NCI-H82 (cell line): ENCODE measurements at places on chromosomes 5 and 9.

GRCh38 chr9:88740844-88741243, 205.9 kb downstream of the NXNL2 start:
- no peak for DNase-seq

GRCh38 chr5:57298985-57299491, 125.2 kb downstream of the GPBP1 start:
- DNase-seq, result peak; percentile 74

DNA sequence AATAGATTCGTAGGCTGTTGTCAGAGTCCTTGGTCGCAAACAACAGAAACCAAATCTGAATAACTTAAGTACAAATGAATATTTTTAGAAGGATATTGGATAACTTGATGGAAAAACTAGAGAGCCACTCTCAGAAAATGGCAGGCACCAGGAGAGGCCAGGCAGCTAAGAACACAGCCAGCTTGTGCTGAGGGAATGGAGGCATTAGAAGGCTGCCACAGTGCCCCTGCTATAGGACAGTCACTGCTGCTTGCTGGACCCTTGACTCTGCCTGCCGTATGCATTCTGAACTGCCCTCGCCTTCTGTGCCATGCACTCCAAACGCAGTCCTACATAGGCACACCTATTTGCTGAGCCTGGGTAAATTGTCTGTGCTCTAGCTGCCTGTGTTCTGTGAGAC, 78.6 kb downstream of the MAST4 start:
- no peak for DNase-seq

DNA sequence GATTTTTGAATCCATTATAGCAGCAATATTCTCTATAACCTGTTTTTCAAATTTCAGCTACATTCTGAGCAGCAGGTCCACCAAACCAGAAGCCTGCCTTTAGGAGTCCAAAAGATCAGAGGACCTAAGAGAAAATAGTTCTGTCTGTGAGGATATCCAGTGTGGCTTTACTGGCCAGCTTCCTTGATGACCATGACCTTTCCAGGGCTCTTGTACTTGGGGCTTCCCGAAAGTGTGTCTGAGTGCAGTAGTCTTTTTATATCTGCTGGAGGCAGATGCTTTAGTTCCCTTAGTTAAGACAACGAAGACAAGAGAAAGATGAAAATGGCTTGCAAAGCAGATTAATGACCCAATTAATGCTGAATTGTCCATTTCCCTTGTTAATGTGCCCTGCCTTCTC, 72.4 kb downstream of the SGCD start:
- no peak for DNase-seq

GRCh38 chr9:79974806-79975422, 403.1 kb downstream of the TLE4 start:
- DNase-seq, result no peak

GRCh38 chr5:138339091-138339456, 1.0 kb downstream of the FAM53C start:
- peak; percentile 26 for DNase-seq

DNA sequence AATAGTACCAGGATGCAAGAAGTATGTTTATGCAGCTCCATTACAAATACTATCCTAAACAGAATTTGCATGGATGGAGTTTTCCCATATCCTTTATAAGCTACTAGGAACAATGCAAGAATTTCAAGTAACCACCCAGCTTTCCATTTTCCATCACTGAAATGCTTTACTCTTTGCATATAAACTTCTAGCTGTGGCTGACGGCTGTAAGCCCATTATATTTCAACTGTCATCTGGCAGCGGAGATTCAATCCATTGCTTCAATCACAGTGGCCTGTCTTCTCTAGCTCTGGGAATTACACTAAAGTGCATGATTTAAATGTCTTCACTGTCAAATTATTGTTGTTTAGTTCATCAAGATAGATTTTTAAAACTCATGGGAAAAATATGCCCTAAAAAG, 64.2 kb upstream of the PAM start:
- DNase-seq, result no peak

GRCh38 chr9:122318284-122318683, 52.5 kb upstream of the PTGS1 start:
- no peak for DNase-seq

- DNase-seq, result no peak
These were observed 25.0 kb upstream of the ERMP1 start for GRCh38 chr9:5857928-5858327.

- DNase-seq, result no peak
These were observed 97.1 kb upstream of the ZNF608 start for GRCh38 chr5:124843596-124843899.

DNA sequence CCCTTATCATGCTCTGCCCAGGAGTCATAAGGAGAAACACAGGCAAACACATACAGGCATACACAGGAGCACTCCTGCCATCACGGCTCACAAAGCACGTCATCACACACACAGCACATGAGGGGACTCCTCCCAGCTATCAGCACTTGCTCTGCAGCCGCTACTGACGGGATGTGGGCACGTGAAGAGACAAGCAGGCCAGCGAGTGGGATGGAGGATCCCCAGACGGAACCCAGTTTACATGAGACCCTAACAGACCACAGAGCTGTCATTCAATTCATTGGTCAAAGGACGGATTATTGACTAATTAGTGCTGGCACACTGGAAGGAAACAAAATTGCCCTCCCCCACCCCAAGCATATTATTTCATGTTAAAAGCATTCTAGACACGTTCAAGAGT, 53.6 kb downstream of the SEMA4D start:
- no peak for DNase-seq

- no peak for DNase-seq
These were observed 339.2 kb upstream of the CDH9 start for GRCh38 chr5:27377626-27378025.

- peak; percentile 76 for DNase-seq
These were observed 545.2 kb downstream of the CSNK1G3 start for GRCh38 chr5:124056991-124057723.

GRCh38 chr5:175892015-175892800, 20.8 kb downstream of the CPLX2 start:
- DNase-seq, result peak; percentile 53

DNA sequence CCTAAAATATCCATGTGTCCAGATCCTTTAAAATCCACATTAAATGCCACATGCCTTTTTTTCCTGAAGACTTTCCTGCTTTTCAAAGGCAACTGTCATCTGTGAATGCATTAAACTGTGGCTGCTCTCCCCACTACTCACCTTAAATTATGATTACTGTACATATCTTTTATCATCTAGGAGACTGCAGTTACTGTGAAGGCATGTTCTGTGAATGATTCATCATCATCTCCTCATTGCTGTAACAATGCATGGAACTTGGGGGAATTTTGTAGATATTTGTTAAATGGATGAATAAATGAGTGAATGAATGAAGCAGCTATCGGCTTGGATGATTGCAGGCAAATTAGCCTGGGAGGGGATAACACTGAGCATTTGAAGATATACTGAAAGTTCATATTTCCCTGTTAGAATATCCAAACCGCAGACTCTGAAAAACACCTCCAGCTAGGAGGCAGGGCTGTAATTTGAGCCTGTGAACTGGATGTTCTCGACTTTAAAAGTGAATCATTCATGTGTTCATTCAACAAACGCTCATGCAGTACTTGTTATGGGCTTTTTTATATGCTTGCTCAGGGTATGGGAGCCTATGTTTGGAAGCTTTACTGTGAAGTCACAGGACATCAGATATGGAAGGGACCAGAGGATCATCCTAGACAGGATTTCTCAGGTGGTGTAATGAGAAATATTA, 519.2 kb downstream of the KIF4B start:
- DNase-seq, result no peak

DNA sequence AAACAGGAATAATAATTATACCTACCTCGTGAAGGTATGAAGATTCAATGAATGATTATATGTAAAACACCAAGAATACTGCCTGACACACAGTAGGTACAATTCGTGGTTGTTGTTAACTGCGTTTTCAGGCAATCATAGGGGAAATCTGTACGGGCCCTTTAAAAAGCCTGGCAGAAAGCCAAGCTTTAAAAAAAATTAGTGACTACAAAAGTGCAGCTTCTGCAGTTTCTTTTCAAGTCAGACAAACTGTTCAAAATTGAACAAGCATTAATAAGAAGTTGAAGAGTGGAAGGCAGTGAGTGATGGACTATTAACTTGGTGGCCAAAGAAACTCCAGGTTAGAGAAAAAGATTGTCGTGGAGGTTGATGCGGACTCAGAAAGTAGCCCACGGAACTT, 85.9 kb upstream of the TRIO start:
- DNase-seq, result no peak

- no peak for DNase-seq
These were observed 77.0 kb downstream of the VCAN start for GRCh38 chr5:83548581-83548980.

DNA sequence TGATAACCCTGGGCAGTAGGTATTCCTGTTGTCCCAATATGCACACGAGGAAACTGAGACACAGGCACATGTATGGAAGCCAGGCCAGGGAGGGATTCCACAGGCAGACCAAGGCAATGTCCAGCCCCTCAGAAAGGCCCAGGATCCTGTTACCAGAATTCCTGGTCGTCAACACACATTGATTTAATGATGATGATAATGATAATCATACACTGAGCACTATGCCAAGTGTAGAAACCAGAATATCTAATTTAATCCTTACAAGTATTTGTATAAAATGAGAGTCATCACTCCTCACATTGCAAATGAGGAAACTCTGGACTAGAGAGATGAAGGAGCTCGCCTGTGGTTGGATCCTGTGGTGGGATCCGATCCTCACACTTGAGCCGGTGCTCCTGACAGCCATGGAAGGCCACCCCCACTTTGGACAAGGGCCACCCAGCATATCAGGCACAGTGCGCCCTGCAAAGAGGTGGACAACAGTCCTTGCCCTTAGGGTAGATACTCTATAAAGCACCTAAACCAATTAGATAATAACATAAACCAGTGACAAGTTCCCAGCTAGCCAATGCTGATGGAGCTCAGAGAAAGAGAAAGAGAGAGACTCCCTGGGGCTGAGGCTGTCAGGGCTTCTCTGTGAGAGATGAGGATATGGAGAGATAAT, 185.3 kb downstream of the SLIT3 start:
- no peak for DNase-seq

DNA sequence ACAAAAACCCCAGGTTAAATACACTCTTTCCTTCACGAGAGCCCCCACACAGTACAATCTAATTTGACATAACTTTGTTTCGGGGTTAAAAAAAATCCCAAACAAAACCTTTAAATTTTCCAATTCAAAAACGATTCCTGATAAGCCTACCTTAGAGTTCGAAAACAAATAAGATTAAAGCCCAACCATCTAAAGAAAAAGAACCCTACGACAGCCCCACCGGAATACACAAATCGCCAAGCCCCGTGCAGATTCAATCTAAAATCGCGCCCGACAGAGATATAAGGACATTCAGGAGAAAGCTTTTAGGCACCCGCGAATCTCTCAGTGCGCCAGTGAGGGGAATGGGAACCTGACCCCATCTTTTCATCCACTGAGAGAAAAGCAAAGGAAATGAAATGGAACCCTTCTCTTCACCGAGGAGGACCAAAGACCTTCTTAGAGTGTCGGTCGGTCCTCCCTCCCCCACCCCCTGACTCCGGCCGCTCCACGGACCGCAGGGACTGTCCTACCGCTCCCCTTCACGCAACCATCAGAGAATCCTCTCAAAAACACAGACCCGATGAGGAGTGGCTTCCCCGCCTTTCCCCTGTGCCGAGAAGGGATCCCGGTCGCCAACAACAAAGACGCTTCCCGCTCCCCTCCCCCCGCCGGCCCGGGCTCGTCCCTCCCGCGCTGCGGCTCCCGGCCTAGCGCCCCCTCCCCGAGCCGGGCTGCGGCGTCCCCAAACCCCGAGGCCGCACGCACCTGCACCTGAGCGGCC, 925 bp downstream of the ABHD17B start:
- DNase-seq, result peak; percentile 75

GRCh38 chr5:132470010-132470392, 20.6 kb downstream of the IRF1 start:
- DNase-seq, result no peak

DNA sequence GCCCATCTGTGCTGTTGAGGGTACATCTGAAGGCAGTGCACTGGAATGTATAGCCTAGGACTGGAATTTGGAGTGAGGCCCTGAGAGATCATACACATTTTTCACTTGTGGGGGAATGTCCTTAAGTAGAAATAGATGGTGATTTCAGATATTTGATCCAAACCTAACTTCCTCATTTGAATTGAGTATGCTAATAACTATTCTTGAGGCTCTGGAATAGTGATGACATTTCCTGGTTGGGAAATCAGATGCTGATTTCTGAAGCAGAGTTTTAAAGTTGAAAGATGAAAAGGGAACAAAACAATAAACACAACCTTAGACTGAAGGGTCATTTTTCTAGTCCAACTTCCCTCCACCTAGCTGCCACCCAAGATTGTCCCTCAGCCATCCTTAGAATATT, 163.0 kb upstream of the CCDC152 start:
- no peak for DNase-seq

GRCh38 chr5:157540707-157541446, 34.7 kb downstream of the ADAM19 start:
- DNase-seq, result no peak

- no peak for DNase-seq
These were observed 289.9 kb downstream of the RAB3C start for GRCh38 chr5:58872670-58873273.

DNA sequence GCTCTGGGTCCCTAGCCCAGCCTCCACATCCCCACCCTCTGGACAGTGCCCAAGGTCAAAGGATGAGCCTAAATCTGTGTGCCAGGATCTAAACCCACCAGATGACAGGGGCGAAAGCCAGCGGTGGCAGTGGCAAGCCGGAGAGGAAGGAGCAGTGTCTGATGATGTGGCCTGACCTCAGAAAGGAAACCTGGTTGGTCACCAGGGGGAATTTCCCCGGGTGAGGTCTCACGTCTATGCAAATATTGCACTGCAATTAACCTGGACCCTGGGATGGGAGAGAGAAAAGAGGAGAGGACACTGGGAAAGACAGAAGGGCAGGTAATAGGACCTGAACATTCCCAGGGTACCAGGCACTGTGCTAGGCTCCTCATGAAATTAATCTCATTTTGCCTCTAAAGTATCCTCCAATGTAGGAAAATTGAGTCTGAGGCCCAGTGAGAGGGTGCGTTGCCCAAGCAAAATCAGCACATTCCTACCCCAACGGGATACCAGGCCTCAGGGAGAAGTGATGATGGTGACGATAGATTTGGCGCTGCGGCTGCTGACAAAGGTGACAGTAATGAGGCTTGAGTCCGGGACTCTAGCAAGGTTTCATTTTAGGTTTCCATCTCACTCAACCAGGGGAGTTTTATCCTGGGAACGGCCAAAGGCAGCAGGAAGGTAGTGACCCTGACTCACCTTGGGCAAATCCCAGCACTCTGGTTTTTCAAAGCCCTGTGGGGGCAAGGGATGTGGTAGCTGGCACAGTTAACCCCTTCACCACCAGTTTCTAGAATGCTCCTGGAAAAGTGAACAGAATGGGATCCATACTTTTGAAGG, 13.4 kb upstream of the TNIP1 start:
- DNase-seq, result no peak

DNA sequence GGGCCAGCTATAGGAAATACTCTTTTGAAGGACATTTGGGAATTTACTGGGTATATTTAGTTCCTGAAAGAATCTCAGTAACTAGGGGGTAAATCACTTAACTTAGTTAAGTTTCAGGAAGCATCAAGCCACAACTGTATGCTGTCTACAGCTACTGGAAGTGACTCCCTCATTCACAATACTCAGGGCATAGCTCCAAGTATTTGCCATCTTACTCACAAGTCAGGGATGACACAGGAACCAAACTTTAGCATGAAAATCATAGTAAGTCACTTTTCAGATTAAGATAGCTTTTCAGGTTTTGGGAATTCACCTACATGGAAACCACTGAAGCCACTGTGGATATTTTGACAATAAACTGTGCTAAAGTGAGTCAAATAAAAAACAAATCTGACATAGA, 242.4 kb upstream of the ATP10B start:
- no peak for DNase-seq

- no peak for DNase-seq
These were observed 34.5 kb upstream of the TCF7 start for GRCh38 chr5:134079748-134080581.
